ENCODE measurements at places on chromosomes 5 and 9. TPM values are rescaled to one million over a fixed set of nuclear protein-coding genes. Genes with fewer than 3 reads are reported as not detected.

- no peak for DNase-seq
Measured at GRCh38 chr5:56412601-56413379, 179.7 kb upstream of the ANKRD55 start.

The ADAMTS16 gene
- not detected for total RNA-seq

The SQSTM1 gene
- 438 TPM for total RNA-seq

DNA sequence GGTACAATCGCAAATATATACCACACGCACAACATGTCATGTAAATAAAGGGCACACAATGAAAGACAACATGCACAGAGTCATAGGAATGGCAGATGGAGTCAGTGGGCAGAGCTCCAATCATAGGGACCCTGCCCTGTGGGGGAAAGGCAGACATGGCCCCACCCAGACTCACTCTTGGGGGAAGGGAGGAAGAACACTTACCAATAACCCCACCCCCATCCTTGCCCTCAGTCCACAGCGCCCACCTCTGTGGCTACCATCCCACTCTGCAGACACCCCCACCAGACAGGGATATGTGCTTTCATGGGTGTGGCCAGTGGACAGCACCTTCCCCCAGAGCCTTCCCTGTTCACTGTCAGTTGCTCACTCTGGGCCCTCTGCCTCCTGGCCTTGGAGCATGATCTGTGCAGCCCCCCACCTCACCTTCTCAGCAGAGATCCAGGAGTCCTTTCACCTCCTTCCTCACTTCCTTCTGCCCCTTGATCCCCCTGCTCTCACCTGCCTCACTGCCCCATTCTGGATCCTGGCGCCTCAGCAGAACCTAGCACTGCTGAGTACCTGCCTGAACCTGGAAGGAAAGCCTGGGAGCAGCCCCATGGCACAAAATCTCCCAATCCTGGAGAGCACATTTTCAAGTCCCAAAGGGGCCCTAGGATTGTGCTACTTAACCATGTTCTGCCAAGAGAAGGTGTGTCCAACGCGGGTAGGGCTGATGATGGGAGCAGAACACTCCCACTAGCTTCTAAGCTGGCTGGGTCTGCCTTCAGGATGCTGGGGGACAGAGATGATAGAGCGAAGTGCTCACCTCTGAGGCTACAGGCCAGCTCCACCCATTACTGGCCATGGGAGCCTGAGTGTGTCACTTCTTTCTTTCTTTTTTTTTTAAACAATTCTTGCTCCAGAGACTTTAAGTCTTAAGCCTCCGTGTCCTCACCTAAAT lies 1.5 kb upstream of the PHF19 start:
- DNase-seq = no peak

The MSMP gene
- not detected for total RNA-seq

The SRD5A1 gene
- total RNA-seq = 2.1 TPM

DNA sequence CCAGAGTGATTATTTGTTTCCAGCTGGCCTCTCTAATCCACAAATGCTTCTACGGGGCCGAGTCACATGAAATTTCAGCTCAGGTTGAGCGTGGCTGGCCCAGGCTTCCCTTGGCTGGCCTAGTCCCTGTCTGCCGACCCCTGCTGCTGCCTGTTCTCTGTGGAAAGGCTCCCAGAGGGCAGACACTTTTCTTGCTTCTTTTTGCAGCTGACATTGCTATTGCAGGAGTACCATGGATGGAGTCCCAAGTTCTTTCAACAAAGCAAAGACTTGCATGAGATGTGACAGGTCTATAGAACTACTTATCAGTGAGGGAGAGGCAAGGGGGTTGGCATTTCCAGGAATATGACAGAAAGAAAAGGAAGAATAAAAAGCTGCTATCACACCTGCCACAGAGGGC lies 287.4 kb upstream of the ARRDC3 start:
- no peak for DNase-seq

The FOXD4L6 gene
- total RNA-seq = not detected

The TBC1D13 gene
- total RNA-seq = 30.7 TPM

The HSPB3 gene
- total RNA-seq = not detected

The SHOC1 gene
- total RNA-seq = not detected

- DNase-seq = no peak
Measured at GRCh38 chr9:21542787-21543186, 60.7 kb upstream of the IFNE start.

GRCh38 chr5:38551030-38552017 lies 5.1 kb downstream of the LIFR start:
- no peak for DNase-seq

DNA sequence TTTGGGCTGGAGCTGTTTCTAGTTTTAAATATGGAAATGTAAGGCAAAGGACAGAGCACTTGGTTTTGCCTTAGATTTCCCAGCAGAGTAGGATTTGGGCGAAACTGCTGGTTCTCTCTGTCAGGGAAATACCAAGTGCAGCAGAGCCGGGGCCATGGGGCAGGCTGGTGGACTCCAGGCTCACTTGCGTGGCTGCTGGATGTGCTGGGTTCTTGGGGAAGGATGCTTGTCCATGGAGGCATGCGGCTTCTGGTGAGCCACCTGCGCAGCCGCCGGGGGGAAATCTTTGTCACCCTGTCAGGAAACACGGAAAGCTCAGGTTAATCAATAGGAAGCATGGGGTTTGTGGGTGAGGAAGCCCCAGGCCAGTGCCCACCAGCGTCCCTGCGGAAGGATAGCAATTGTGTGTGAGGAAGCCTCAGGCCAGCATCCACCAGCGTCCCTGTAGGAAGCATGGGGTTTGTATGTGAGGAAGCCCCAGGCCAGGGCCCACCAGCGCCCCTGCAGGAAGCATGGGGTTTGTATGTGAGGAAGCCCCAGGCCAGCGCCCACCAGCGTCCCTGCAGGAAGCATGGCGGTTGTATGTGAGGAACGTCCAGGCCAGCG lies 80.1 kb downstream of the DAP start:
- no peak for DNase-seq

- DNase-seq = no peak
Measured at GRCh38 chr5:36934740-36935356, 58.3 kb downstream of the NIPBL start.

DNA sequence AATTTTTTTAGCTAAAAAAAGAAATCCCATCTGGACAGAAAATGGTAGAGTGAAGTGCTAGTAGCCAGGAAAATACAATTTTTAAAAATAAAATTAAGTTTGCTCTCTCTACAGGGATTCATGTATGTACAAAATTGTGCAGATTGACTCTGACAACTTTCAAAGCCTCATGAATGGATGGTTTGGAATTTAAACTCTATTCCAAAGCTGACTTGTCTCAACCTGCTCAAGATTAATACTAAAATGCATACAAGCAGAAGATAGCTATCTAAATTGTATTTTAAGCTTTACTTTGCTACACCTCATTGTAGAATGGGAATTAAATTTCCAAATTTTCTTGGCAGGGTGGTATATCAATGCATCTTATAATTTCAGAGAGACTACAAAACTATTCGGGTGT lies 257.6 kb downstream of the RFX3 start:
- DNase-seq = no peak

The PDLIM4 gene
- not detected for total RNA-seq

DNA sequence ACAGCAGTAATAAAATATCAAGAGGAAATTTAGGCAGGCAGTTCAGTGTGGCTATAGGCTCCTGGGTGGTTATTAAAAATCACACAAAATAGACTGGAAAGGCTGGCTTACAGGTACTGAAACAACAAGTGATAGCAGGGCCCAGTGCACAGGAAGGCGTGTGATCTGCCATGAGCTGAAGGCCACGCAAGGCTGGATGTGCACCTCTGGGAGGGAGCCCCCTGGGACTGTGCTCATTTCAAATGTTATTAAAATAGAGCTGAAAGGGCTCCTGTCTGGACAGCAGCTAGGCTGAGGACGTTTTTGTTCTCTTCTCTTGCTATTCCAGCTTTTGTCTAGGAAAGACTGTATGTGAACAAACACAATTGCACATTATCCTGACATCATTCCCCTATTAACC lies 324.3 kb upstream of the RFX3 start:
- DNase-seq = no peak

GRCh38 chr9:75930730-75931321 lies 40.4 kb downstream of the PCSK5 start:
- DNase-seq = no peak

DNA sequence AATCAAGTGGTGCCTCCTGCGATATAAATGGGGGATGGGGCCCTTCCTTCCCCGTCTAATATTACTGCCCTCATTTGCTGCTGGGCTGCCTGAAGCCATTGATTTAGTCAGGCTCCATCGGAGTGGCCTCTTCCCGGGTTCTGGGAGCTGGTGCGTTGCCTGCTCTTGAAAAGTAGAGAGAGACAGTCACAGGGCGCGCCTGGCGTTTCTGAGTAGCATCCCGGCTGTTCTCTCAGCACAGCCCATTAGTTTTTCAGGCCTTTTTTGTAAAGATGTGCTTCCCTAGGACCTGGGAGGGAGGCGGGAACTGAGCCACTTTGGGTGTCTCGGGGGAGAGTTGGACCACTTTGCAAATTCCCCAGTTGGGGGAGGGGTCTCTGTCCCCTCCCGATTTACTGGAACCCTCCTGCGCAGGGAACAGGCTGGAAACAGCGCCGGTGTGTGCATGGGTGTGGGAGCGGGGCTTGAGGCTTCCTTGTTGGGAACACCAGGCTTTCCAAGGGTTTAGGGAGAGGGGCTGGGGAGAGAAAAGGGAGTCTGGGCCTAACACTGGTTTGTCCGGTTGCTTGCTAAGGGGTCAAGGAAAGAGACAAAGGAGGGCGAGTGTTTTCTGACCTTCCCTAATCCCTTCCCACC lies 4.7 kb downstream of the PRDM6 start:
- DNase-seq = no peak

DNA sequence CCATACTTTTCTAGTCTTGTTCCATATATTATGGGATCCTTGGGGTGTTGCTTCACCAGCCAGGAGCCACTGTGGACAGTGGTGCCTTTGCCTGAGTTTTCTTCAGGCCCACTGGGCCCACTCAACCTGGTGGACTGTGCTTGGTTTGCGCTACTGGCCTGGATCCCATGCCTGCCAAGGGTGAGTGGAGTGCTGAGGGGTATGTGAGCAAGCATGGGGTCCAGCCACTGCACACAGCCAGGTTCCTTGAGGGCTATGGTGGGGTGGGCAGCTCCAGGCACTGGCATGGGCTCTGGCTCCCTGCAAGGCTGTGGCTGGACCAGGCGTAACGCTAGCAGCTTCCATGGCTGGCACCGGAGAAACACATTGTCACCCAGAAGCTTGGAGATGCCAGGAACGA lies 13.2 kb upstream of the PRR16 start:
- DNase-seq = no peak

DNA sequence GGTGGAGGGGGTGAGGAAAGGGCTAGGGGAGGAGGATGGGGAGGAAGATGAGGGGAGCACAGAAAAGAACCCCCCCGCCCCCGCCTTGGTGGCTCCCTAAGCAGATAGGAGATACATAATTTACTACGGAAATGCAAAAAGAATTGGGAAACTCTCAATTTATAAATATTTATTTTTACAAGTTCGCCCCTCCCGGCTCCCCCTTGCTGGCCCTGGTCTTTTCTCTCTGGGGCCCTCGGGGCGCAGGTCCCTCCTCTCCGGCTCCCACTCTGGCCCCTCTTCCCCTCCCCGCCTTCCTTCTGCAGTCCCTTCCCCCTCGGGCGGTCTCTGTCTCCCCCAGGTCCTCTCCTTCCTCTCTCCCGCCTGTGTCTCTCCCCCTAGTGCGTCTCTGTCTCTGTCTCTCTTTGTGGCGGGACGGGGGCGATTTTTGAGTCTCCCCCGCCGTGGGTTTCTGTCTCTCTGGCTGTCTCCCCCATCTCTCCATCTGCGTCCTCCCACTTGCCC lies 173.6 kb upstream of the IER5L start:
- DNase-seq = no peak

- DNase-seq = no peak
Measured at GRCh38 chr5:53392073-53392472, 88.4 kb upstream of the FST start.

The PCDHGB7 gene
- total RNA-seq = not detected

The HOMER1 gene
- 2.2 TPM for total RNA-seq

The DMGDH gene
- total RNA-seq = not detected

The SLC46A2 gene
- not detected for total RNA-seq

GRCh38 chr5:179137016-179137642 lies 77.0 kb downstream of the ZNF354C start:
- DNase-seq = no peak

The PTGES gene
- total RNA-seq = not detected

DNA sequence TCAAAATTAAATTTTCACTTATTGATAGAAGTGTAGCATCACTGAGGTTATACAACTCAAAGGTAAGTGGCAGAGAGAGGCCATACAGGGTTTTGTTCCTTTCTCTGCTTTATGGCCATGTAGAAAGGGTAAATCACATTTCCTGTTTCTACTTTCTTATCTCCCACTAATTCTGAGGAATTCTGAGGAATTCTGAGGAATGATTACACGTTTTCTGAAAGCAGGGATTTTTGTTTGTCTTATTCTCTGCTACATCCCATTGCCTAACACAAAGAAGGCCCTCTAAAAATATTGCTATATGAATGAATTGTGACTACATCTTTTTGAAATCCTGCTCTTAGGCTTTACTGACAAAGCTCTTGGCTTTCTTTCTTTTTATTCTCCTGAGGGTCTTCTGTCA lies 516.9 kb upstream of the ZNF608 start:
- DNase-seq = no peak

DNA sequence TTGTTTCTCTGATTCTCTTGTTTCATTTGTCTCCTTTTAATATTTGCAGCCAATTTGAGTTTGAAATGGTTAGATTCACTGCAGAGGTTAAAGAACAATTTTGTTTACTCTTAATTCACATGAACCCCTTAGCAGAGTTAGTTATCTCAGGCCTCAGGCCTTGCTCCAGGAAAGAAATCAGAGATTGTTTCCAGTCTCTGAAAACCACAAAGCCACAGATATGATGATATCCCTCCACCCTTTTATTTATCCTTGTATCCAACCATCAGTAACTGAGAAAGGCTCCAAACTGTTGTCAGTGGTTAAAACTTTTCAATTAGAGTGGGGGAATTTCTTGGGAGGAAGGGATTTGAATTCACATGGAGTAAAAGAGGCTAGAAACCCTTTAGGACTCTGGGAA lies 406.0 kb upstream of the DMAC1 start:
- no peak for DNase-seq

The CCDC192 gene
- not detected for total RNA-seq

The TRAF1 gene
- total RNA-seq = 61.7 TPM

DNA sequence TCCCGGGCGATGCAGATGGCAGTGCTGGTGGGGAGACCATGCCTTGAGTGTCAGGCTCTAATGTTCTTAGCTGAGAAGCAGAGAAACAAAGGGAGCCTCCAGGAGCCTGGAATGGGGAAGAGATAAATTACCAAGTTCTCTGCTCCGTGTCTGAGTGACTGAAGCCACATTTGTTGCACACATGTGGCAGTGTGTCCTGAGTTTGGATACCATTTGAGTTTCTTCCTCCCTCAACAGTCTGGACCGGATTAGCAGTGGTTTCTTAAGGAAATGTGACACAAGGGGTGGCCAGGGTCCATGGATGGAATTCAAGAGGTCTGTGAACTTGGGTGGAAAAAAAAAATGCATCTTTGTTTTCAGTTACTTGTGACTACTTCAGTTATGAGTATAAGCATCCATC lies 50.7 kb upstream of the GARNL3 start:
- no peak for DNase-seq

The PCDHB16 gene
- not detected for total RNA-seq

The SPATA31D4 gene
- not detected for total RNA-seq

- DNase-seq = no peak
Measured at GRCh38 chr9:131555841-131556673, 10.7 kb downstream of the PRRT1B start.
